ENCODE measurements at places on chromosomes 6 and 20. TPM values are rescaled to one million over a fixed set of nuclear protein-coding genes. Genes with fewer than 3 reads are reported as not detected.

DNA sequence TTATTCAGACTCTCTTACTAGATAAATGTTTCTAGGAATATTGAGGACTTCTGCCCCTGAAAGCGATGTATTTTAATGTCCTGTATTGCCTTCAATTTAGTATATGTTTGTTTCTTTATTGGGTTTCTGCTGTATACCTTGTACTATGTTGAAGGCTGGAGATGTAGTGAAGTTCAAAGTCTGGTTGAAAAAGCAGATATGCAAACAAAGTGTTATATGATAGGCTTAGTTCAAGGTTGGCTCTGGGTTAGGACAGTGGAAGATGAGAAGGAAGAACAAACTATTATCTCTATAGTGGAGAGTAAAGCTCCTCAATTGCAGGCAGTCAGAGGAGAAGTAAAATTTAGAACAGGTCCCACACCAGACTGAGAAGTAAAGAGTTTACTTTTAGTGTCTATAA, 36.3 kb upstream of the ADGRG6 start:
- DNase-seq, result no peak

- no peak for DNase-seq
Measured at GRCh38 chr20:62850333-62850974, 11.2 kb downstream of the TCFL5 start.

- no peak for DNase-seq
Measured at GRCh38 chr6:137866200-137866913, 702 bp upstream of the TNFAIP3 start.

GRCh38 chr6:162710419-162710818, 17.1 kb downstream of the PRKN start:
- DNase-seq, result no peak

GRCh38 chr6:88377976-88378568, 211.9 kb upstream of the CNR1 start:
- DNase-seq, result no peak

- no peak for DNase-seq
Measured at GRCh38 chr6:67916399-67916798, 718.7 kb upstream of the ADGRB3 start.

DNA sequence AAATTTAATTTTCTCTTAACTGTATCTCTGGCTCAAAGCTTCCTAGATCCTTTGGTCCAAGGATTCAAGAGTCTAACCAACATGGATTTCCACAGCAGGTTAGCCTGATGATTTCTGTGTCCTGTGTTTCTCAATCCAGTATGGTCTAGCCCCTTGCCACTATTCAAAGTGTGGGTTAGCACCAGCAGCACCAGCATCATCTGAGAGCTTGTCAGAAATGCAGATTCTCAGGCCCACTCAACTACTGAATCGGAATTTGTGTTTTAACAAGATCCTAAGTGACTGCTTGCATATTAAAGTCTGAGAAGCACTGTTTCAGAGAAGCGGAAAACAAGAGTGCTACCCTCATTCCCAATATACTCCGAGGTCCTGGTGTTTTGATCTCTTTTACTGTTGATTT, 133.8 kb upstream of the PRDM1 start:
- no peak for DNase-seq

DNA sequence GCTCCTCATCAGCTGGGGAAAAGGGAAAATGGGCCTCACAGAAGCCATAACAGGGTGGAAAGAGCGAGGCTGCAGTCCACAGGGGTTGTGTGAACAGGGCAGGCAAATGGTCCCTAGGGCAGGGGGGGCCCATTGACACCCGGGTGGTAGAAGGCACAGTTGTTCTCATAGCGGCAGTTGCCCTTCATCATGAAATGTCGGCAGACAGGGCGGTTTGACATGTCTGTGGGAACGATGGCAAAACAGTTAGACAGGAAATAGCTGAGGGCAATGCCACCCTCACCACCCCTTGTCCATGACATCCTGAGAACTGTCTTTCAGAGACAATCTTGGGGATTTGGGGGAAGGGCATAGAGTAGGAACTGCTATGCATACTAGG, 15.6 kb downstream of the PPP1R10 start:
- DNase-seq, result no peak

DNA sequence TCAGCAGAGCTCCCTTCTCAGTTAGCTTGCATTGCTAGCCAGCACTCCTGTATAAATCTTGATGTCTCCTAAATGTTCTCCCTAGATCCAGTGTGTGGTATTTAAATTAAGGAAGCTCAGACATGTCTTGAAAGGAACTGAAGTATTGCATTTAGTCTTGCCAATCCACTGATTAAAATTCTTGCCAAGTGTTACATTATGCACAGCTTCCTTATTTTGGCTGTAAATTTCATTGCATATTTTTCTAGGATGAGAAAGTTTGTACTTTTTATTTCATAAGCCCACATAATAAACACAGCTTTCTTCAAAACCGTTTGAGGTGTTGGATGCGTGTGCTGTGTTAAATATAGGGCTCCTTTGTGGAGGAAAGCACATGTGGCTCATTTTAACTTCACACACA, 329.8 kb upstream of the FLRT3 start:
- DNase-seq, result no peak

GRCh38 chr6:72589096-72589495, 32.8 kb upstream of the KCNQ5 start:
- DNase-seq, result no peak

PI3 gene
- total RNA-seq, result not detected

MYLIP gene
- total RNA-seq, result 236 TPM

ARMH2 gene
- total RNA-seq, result 1.8 TPM

Data from CD4-positive, CD25-positive, alpha-beta regulatory T cell (primary cell).